ENCODE measurements at places on chromosomes 7 and 10. TPM values are rescaled to one million over a fixed set of nuclear protein-coding genes. Genes with fewer than 3 reads are reported as not detected.

NUTM2E gene
- total RNA-seq: not detected

UTF1 gene
- total RNA-seq: not detected

NRP1 gene
- total RNA-seq: 96.1 TPM

RNF148 gene
- total RNA-seq: 0.29 TPM

IMMP2L gene
- total RNA-seq: 16.2 TPM

ZNF398 gene
- 7.6 TPM for total RNA-seq
